ENCODE measurements at places on chromosomes 6 and 20.

GRCh38 chr6:113859349-113860180 is 2.4 kb downstream of the MARCKS start:
- DNase-seq, result no peak

- DNase-seq, result no peak
Measured at GRCh38 chr6:36114798-36115408, 15.4 kb upstream of the MAPK13 start.

GRCh38 chr6:46465294-46466165 is 25.7 kb downstream of the RCAN2 start:
- no peak for DNase-seq

- DNase-seq, result no peak
Measured at GRCh38 chr20:1269235-1269634, 3.1 kb downstream of the SNPH start.

GRCh38 chr20:13816757-13817156 is 31.9 kb downstream of the NDUFAF5 start:
- no peak for DNase-seq

- no peak for DNase-seq
Measured at GRCh38 chr6:124769811-124770544, 192.3 kb upstream of the RNF217 start.

GRCh38 chr6:104428184-104428583 is 431.5 kb downstream of the HACE1 start:
- DNase-seq, result no peak

GRCh38 chr6:15343490-15344191 is 97.8 kb downstream of the JARID2 start:
- DNase-seq, result no peak

DNA sequence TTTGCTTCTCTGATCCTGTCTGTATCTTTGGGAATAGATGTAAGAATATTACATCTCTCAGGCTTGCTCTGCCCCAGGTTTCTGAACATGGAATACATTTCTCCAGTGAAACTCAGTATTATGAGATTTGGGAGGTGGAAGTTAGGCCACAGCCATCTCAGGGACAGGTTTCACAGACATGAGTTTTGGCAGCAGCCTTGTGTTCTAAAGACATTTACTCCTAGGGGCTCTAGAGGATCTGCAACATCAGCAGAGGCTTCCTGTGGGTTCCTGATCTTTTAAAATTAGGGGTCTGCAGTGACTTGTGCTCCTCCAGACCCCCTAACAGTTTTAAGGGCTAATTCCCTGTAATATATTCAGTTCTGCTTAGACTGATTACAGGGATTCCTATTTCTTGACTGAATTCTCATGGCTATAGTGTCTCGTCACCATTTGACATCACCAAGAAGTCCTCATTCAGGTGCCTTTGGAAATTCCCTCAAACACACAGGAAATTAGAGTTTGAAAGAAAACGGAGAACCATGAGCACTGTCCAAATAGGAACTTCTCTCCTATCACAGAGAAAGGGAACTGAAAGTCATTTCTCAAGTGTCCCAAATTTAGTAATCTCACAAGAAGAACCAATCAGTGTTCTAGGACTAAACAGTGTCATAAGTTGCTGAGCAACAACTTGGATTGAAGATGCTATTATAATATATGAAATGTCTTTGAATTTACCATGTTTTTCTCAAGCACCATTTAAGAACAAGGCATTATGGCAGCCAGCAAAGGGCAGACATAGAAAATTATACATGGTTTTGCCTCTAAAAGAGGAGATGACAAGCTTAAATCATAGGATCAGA is 2.5 kb upstream of the HLA-DRA start:
- no peak for DNase-seq

GRCh38 chr6:90036963-90037362 is 142.7 kb downstream of the GJA10 start:
- no peak for DNase-seq

GRCh38 chr6:111846066-111846465 is 27.2 kb downstream of the FYN start:
- DNase-seq, result no peak

DNA sequence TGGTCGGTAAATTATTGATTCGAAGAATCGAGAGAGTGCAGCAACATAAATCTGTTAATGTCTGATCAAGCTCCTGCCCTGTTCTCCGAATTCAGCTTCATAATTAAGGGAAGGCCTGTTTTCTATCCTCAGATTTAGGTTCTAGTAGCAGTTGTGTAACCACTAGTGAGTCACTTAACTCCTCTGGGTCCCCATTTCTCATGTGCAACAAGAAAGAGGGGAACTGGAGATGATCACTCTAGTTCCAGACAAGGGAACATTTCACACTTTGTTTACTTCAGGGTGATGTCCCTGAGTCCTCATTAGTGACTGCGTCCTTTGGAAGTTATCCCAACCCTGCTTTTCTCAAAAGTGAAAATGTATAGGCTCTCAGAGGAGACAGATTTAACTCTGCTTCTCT is 68.1 kb upstream of the RNF146 start:
- DNase-seq, result no peak

GRCh38 chr6:145042559-145042958 is 692.8 kb downstream of the EPM2A start:
- DNase-seq, result no peak

- DNase-seq, result no peak
Measured at GRCh38 chr6:41334482-41335040, 847 bp upstream of the NCR2 start.

- DNase-seq, result no peak
Measured at GRCh38 chr6:43670623-43670986, 17.0 kb downstream of the MRPS18A start.

- no peak for DNase-seq
Measured at GRCh38 chr6:14277405-14277930, 159.9 kb downstream of the CD83 start.

DNA sequence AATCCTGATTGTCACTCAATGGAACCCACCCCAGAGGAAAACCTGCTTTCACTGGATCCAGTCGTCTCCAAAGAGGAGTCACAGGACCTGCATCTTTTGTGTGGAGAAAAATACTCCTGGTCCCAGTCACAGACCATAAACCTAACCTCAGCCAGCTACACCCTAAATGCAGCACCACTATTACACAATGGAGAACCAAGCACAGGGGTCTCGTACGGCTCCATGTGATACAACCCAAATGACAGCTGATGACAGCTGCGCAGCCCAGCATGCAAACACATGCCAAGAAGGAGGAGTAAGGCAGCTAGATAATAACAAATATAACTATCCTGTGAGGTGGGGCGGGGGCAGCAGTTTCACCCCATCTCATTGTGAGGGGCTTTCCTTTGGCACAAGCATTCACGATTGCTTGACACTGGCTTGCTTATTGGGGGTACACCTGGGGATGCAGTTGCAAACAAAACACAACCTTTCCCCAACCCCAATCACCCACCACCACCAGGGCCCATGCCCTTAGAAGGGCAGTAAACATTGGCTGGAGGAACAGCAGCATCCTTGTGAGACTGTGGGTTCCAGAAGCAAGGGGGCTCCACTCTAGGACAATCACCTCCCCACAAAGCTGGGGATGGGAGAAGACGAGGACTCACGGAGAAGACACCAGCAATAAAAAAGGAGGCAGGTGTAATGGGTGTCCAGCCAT is 51.5 kb downstream of the TRERF1 start:
- DNase-seq, result no peak

- DNase-seq, result no peak
Measured at GRCh38 chr6:12656906-12657305, 59.7 kb upstream of the PHACTR1 start.

- DNase-seq, result no peak
Measured at GRCh38 chr6:160132776-160133338, 11.2 kb downstream of the SLC22A1 start.

DNA sequence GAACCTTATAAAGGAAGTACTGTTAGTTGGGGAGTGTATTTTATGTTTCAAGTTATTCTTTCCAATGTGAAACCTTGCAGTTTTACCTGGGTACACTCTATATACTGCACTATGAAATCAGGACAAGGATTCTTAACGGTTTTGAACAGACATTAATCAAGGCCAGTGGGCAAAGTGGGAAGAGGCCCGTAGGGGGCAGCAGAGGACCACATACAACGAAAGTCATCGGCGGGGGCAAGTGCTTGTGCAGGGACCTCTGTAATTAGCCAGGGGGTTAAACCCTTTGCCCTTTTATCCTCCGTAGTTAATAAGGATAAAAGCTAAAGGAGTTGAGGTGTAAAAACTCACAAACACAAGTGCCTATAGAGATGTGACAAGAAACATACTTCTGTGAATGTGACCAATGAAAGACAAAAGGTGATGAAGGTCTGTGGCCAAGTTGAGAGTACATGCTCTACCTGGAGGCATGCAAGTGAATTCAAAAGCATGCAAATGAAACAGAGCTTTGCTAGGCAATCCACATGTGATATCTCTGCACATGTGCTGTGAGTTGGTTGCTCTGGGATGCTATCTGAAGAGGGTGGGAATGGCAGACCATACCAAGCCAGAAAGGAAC is 392.7 kb upstream of the MAN1A1 start:
- no peak for DNase-seq

DNA sequence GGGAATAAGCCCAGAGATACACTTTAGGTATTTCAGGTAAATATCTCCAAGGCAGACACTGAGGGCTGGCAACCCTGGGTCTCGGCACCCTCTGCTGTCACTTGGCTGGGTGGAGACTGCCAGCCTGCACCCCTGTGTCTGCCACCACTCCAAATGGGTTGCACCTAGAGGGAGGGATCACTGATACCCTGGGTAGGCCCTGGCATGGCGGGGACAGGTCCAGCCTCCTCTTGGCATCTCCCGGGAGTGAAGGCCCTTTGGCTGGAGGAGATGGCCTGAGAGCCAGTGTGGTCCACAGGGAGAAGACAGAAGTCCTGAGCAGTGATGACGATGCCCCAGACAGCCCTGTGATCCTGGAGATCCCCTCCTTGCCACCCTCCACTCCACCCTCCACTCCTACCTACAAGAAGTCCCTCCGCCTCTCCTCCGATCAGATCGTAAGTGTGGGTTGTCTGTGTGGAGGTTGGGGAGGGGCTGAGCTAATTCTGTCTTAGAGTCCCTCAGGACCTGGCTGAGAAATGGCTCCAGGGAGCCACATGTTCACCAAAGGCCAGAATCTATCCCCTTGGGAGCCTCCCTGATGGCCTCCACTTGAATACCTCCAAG is 10.9 kb downstream of the EMILIN3 start:
- DNase-seq, result no peak

DNA sequence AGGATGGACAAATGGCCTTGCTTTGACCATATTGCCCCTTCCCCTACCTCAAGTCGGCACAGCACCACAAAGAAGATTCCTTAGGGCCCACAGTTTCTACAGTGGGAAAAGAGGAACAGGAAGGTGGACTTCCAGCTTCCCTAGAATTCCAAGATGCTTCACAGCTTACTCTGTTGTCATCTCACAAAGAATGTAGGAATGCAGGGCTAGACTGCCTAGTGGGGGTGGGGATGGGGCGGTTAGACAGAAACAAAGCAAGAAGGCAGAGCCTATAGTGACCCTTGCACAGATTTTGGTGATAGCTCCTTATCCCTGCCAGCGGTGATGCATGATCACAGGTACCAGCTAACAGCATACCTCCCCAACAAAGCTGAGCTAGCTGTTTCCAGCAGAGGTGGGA is 607.6 kb upstream of the MAN1A1 start:
- DNase-seq, result no peak

GRCh38 chr6:43702171-43702533 is 14.6 kb upstream of the MRPS18A start:
- no peak for DNase-seq

DNA sequence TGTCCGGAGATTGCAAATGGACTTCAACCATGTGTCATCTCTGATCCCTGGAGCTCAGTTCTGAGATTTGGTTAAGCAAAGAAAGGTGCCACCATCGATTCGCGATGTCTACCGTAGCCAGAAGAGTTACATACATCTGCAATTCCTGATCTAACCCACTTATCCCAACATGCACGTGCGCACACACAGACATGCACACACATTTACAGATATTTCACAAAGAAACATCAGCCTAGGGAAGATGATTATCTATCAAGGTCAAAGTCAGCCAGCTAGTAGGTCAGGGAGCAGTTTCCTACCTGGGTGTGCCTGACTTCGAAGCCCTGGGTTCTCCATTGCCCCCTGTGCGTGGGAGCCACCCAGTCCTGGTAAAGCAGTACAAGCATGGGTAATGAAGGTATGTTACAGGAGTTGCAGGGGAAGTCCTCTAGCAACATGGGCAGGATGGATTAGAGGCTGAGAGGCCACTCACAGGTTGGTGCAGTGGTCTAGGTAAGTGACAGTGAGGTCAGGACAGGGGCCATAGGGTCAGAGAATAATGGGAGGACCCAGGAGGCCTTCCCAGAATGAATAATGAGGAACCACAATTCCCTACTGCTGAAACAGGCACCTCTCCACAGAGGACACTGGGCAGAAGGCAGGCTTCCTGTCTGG is 85.2 kb upstream of the MYL9 start:
- no peak for DNase-seq

DNA sequence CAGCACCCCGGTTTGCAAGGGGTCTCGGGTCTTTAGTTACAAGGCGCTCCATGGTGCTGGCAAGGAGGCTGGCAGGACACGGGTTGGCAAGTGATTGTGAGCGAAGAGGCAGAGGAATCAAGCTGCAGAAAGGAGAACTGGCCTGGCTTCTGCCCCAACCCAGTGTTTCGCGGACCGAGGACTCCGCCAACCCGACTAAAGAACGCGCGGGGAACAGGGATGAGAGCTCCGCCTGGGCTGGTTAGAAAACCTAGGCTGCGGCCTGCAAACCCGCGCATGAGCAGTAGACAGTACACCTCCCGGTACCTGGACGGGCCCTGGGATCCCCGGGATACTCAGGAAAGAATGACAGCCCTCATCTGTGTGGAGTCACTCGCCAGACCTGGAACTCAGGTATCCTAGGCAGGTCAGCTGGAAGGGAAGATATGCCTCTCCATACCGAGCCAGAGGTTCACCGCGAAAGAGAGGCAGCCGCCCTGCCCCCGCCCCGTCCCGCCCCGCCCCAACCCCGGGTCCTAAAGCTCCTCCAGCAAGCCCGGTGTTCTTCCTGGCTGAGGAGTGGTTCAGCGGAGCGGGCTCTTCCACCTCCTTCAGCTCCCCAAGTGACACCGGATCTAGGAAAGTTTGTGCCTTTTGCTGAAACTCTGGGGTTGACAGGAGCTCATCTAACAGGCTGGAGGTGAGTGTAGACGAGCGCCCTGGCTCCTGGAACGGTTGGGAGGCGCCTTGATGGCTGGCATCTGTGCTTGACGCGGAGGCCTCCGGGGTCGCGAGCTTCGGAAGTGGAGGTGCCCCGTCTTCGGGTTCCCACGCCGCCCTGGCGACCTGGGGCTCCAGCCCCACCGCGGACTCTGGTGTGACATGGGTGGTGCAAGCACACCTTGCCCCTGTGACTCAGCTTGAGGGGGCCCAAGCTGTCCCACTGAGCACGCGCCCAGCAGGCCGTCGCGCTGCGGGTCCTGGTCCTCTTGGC is 1847.3 kb upstream of the DEFB115 start:
- no peak for DNase-seq

GRCh38 chr6:169427856-169428255 is 174.2 kb upstream of the THBS2 start:
- no peak for DNase-seq

All from cortex of kidney (tissue), 1 donor.